GDM1 (cell line): ENCODE measurements at places on chromosomes 13 and 19.
A peak's percentile ranks its signal among the peaks of the same experiment; 100 is the strongest.

DNA sequence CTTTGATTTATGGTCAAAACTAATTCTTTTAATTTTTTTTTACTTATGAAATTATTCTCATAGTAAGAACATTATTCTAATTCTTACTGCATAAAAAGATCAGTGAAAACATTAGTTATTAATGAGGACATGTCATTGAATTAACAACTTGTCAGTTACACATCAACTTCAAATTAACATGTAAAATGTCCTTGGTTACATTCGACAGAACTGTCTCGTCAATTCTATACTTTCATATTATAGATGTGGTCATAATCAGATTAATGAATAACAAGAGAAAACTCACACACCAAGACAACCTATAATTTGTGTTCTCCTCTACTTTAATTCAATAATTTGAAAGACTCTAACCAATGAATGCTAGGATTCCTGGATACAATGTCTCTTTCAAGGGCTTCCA is 66.7 kb downstream of the KATNAL1 start:
- no peak for DNase-seq

- no peak for DNase-seq
Observed at GRCh38 chr13:78598116-78598781, 5.1 kb downstream of the POU4F1 start.

DNA sequence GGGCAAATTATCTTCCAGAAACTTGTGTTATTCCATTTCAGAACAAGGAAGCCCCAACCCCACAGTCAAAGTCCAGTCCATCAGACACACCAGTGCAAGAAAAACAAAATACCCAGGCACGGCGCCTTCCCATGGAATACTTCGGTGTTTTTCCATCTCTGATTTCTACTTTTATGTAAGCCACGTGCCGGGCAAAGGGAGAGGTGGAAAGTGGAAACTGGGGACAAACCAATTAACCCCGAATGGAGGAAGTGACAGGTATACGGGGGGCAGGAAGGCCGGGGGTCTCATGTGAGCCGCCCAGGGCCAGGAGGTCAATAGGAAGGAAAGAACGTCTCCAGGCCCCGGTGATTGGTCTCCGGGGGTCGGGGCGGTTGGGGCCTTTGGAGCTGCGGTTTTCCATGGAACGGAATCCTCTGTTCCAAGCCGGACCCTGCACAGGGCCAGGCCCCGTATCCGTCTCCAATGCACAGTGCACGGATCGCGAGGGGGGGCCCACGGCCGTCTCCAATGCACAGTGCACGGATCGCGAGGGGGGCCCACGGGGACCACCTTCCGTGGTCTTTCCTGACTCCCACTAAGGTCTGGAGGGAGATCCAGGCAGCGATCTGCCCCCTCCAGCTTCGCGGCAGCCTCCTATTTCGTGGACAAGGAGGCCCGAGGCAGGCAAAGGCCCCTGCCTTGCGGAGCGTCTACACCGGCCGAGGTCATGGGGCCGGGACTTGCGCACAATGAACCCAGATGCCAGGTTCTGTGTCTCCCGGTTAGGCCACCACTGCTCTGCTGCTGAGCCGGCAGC is 79.7 kb downstream of the GADD45B start:
- no peak for DNase-seq

DNA sequence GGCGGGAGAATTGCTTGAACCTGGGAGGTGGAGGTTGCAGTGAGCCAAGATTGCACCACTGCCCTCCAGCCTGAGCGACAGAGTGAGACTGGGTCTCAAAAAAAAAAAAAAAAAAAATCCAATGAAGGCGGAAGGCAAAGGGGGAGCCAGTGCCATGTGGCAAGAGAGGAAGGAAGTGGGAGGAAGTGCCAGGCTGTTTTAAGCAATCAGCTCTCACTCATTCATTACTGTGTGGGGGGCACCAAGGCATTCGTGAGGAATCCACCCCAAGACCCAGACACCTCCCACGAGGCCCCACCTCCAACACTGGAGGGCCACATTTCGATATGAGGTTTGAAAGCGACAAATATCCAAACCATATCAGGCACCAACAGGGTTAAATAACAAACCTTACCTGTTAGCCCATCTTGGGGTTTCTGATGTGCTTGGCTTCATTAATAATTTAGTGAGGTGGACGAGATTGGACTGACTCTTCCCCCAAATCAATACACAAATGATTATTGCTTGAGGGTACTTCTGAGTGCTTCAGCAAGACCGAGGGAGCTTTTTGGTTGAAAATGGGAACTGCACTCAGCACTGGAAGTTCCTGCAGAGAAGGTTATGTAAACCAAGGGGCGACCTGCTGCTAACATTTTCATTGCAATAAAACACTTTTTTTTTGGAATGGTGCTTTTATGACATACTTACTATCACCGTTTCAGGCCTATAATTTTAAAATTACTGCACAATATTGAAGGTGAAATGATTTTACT is 7.5 kb upstream of the LRP3 start:
- DNase-seq, result peak; percentile 49

- no peak for DNase-seq
Observed at GRCh38 chr13:101512650-101513049, 60.2 kb downstream of the ITGBL1 start.

DNA sequence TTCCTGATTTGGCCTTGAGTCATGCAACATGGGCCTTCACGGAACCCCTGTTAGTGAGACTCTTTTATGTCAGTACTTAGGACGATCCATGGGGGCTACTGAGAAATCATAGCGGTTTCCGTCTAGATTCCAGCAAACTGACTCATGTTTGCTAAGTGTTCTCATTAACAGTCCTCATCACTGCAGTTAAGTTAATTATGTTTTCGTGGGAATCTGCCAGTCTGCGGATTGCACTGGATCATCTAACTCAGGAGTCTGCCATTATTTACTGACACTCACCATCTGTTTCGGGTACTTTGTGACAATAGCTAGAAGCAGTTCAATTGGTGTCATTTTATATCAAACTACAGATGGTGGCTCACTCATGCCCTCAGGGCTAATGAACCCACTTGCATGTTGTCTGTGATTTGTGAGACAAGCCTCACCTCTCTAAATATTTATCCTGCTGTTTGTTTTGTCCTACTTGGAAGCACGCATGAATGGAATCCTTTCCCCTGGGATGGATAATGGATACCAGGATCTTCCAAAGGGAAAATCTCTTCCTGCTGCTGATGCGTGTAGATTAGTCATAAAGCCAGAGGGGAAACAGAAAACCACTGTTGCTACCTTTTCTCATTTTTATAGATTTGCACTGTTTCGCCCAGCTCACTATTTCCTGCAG is 61.8 kb downstream of the RAB20 start:
- no peak for DNase-seq

DNA sequence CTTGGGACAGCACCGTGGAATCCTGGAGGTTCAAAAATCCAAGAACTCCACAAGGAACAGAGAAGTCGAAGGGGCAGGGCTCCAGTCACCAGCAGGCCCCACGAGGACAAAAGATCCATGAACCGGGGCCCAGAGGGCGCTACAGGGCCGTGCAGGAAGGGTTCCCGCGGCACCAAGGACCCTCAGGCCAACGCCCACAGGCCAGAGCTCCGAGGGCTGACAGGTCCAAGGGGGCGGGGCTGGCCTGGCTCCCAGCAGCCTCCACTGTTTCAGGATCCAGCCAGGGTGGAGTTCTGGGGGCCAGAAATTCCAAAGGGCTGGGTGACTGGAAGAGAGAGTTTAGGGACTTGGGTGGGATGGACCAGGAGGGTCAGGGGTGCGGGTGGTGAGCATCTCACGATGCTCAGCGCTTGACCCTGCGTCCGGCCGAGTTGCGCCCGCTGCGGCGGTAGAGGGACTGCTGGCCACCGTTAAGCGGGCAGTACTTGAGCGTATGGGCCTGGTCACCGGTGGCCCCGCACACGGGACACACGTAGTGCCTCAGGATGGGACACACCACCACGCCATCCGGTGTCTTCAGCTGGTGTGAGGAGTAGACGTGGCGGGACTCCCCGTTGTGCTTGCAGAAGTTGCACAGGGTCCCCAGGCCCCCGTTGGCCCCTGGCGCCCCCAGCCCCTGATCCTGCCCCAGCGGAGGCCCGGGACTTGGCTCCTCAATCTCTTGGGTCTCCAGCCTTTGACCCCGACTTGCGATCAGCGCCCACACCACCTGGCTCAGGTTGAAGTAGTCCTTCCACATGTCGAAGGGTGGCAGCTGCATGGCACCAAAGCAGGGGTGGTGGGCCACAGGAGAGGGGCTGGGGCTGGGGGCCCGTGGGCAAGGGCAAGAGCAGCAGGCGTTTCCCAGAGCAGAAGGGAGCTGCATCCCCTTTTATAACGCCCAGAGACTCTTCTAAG is at the start of gene NANOS2:
NANOS2 (minus strand) TSS at position 905 of the 957 bp plus-strand sequence; CDS start at position 820, 85 bp downstream.
- DNase-seq, result no peak

DNA sequence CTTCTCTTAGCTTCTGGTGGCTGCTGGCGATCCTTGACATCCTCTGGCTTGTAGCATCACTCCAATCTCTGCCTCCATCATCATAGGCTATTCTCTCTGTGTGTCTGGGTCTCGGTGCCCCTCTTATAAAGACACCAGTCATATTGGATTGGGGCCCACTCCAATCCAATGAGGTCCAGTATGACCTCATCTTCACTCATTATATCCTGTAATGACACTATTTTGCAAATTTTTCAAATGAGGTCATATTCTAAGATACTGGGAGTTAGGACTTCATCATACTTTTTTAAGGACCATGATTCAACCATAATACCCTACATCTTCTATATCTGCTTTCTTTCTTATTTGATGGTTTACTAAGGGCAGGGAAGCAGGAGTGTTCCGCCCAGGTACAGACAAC is 12.0 kb upstream of the SLC46A3 start:
- no peak for DNase-seq

DNA sequence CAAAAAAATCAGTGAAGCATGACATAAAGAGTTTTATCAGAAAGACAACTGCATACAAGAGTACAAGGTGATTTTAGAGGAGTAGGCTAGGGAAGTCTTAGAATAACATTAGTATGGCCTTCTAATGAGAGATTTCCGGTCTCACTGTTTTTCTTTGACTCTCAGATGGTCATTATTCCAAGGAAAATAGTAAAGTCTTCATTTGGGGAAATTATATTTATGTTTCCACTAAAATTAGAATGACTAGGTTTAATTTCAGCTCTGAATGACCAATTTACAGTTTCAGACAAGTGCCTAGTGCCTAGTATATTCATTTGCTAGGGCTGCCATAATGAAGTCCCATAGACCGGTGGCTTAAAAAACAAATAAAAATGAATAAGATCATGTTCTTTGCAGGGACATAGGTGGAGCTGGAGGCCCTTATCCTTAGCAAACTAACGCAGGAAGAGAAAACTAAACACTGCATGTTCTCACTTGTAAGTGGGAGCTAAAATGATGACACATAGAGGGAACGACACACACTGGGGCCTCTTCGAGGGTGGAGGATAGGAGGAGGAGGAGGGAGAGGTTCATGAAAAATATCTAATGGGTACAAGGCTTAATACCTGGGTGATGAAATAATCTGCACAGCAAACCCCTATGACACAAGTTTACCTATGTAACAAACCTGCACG is 303.1 kb downstream of the PCDH9 start:
- no peak for DNase-seq

DNA sequence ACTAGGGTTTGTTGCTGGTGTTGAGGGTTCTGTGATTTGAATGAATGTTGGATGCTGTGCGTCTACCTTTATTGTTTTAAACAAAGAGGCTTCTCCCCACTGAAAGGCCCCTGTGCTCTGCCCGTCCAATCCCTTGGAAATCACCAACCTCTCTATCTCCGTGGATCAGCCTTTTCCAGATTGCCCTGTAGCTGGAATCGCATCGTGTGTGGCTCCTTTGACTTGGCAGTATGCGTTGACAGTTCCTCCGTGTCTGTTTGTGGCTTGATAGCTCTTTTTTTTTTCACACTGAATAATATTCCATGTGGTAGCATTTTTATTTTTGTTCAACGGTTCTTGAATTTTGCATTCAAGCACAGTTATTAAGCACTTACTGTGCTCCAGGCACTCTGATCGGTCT is 23.2 kb downstream of the UBXN6 start:
- DNase-seq, result no peak

DNA sequence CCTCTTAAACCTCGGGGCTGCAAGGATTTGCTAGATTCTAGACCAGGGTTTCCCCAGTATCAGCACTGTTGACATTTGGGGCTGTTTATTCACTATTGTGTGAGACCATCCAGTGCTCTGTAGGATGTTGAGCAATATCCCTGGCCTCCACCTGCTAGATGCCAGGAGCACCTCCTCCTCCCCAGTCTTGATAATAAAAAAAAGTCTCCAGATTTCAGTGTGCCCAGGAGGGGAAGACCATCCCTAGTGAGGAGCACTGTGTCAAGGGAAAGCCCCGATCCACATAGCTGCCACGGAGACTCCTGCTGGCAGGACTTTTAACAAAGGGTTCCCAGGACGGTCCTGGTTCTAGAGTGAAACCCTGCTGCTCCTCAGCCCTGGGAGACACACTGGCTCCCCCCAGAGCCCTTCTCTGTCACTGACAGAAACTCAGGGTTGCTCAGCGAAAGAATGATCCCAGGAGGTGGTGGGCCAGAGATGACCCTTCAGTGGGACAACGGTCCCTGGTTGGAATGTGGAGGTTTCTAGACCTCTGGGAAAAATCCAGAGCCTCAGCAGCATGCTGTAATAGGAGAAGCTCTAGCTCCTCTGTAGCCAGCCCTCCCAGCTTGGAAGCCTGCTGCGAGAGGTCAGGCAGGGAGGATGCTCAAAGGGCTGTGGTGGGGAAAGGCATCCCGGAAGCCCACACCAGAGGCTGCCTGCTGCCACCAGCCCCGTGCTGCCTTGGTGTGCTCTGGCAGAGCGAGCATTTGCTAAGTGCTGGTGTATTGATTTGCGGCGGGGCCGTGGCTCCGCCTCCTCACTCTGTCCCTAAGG is 20.3 kb downstream of the LYL1 start:
- no peak for DNase-seq

DNA sequence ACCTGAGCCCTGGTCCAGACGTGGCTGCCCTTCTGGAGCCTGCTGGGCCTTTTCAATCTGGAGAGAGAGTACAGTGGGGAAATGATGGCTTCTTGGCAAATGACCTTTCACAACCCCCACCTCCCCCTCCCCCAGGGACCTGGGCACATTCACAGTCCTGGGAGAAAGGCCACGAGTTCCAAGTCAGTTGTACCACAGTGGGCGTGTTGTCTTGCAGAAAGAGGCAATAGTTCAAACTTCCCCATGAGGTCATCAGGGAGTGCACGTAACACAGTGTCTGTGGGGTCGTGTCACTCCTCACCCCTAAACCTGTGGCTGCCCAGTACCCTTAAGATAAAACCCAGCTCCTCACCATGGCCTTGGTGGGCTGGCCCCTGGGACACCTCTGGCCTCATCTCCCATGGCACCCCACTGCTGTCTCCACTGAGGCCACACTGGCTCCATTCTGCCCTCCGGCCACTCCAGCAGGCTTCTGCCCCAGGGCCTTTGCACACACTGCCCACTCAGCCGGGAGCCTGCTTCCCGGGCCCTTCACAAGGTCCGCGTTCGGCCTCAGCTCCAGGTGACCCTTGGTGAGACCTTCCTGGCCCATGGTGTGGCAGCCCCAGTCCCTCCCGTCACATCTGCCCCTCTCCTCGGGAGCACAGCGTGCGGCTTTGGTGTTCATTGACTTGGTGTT is 13.3 kb downstream of the PLIN4 start:
- no peak for DNase-seq
